ENCODE measurements at places on chromosomes 5 and 9. TPM values are rescaled to one million over a fixed set of nuclear protein-coding genes. Genes with fewer than 3 reads are reported as not detected.

GRCh38 chr5:118467103-118467502 lies 521.2 kb downstream of the DTWD2 start:
- no peak for DNase-seq

DNA sequence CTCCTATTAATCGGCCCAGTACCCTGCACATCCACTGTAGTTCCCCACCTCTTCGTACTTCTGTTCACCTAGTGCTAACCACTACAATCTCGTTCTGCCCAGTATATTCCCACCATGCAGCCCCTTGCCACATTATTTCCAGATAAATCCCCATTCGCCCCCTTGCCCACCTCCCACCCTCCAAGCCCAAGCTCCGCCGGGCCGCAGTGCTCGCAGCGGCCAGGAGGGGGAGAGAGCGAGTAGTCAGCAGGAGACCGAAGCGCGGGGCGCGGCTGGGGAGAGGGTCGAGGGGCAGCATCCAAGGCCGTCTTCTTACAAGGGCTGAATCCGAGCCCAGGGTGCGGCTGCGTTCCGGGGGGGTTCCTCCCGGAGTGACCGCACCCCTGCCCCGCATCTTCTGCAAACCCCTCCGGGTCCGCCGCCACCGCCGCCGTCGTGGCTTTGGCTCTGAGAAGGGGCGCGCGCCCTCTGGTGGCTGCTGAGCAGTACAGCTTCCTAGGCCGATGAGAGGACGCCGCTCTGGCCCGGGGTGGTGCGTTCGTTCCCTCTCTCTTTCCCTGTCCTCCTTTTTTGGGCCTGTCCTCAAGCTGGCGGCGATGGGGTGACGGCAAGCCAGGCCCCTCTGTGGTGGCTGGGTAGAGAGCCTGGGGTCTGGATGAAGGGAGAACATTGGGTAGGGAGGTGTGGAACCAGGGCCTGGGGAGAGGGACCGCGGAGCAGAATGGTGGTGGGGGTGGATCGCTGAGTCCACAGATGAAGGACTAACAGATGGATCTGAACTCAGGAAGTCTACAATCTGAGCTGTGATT lies 30.0 kb upstream of the PSD2 start:
- DNase-seq, result no peak

GRCh38 chr5:31741496-31741895 lies 102.6 kb downstream of the PDZD2 start:
- DNase-seq, result no peak

DNA sequence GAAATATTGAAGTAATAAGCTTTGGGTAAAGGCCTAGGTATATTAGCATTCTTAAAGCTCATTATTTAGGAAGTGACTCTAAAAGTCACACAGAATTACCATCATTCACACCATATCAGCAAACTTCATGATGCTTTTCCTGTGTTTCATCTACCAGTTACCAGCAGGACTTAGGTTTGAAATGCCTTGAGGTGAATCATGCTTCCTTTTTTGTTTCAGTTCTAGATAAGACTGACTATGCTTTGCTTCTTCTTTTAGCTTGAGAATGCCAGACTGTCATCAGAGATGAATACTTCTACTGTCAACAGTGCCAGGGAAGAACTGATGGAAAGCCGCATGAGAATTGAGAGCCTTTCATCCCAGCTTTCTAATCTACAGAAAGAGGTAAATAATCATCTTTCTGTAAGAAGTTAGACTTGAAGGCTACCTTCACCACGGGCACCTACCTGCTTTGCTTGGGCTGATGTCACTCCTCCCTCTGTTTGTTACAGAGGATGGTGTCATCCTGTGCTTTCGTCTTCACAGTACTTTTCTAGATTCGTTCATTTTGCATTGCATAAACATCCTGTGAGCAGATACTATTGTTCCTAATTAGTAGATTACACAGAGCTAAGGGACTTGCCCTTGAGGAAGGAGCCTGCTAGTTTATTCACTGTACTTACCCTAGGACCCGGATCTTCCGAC lies 34.7 kb downstream of the LMNB1 start:
- DNase-seq, result no peak

DNA sequence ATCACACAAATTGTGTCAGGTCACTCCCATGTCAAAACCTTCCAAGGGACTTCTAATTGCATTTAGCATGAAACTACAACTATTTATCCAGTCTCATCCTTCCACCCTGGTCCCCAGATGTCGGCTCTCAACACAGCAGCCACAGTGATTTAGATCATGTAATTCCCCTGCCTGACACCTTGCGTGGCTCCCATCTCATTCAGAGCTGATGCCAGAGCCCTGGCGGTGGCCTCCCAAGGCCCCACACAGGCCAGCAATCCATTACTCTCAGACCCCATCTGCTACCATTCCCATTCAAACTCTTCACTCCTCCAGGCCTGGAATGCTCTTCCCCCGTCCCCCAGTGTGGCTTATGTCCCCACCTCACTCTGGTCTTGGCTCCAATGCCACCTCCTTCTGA lies 2.4 kb downstream of the SLC35D2 start:
- no peak for DNase-seq

- no peak for DNase-seq
Observed at GRCh38 chr9:107251756-107252322, 31.2 kb upstream of the RAD23B start.

GRCh38 chr5:147558826-147559225 lies 49.0 kb upstream of the DPYSL3 start:
- DNase-seq, result no peak

GRCh38 chr5:2375757-2376250 lies 375.7 kb downstream of the IRX2 start:
- no peak for DNase-seq

- no peak for DNase-seq
Observed at GRCh38 chr5:178547753-178548415, 42.3 kb downstream of the COL23A1 start.

DNA sequence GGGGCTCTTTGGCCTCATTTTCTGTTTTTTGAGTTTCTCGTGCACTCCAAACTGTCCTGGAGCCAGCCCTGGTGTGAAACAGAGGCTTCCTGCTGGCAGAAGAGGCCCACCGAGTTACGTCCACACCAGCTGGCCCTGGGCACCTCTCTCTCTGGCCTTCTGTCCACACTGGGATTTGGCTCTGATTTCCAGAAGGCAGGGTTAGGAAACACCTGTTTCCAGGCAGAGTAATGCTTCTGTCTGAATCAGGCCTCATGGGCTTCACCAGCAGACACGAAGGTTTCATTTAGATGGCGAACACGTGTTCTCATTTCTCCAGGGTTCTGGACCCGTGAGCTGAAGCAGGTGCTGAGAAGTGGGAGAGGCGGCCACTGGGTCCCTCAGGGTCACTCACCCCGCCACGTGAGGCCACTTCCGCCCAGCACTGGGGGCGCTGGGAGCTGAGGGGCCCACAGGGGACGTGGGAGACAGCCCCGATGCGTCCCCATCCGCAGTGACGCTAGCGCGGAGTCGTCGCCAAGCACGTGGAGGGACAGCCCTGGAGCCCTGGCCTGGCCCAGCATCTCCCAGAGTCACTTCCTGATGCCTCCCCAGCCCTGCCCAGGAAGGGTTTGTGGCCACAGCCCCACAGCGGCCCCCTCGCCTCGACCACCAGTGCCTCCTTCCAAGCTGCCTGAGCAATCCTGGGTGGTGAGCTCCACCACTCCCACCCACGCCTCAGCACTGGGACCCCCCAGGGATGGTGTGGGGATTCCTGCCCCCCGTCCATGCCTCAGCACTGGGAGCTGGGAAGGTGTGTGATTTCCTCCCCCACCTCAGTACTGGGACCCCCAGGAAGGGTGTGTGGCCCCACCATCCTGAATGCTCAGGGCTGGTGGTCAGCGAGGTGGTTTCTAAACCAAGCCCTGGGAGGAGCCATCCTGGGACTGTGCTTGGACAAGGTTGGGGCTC lies 4.9 kb upstream of the LRRC14B start:
- no peak for DNase-seq

The PCDHGA9 gene
- polyA plus RNA-seq, result 6.5 TPM

The OSTF1 gene
- polyA plus RNA-seq, result 26.4 TPM

The MINAR2 gene
- polyA plus RNA-seq, result not detected

The HMHB1 gene
- not detected for polyA plus RNA-seq

Measured in right renal pelvis (tissue), 4 donors.